ENCODE measurements at places on chromosomes 4 and X.

DNA sequence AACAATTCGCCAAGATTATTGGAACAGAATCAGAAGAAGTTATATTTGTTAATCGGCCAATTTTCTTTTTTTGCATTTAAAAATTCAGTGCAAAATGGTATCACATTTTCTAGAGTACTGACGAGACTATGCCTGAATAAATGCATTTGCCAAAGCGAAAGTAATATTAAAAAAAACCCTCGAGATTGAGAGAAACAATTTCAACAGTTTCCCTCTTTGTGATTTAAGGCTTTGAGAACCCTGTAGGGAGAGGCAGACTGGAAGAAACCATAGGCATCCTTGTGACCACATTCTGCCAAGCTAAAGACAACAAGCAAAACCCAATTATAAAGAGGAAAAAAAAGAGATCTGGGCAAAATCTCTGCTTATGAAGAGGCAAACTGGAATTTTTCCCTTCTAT lies 218.1 kb upstream of the GK2 start:
- H3K4me1 ChIP-seq, result no peaks in the 10 kb centered on the region
- H3K27me3 ChIP-seq, result no peaks in the 10 kb centered on the region
- no peak overlapping the region for H3K4me3 ChIP-seq
- no peaks in the 10 kb centered on the region for H3K36me3 ChIP-seq
- H3K27ac ChIP-seq, result no peak overlapping the region
- no peak for DNase-seq

DNA sequence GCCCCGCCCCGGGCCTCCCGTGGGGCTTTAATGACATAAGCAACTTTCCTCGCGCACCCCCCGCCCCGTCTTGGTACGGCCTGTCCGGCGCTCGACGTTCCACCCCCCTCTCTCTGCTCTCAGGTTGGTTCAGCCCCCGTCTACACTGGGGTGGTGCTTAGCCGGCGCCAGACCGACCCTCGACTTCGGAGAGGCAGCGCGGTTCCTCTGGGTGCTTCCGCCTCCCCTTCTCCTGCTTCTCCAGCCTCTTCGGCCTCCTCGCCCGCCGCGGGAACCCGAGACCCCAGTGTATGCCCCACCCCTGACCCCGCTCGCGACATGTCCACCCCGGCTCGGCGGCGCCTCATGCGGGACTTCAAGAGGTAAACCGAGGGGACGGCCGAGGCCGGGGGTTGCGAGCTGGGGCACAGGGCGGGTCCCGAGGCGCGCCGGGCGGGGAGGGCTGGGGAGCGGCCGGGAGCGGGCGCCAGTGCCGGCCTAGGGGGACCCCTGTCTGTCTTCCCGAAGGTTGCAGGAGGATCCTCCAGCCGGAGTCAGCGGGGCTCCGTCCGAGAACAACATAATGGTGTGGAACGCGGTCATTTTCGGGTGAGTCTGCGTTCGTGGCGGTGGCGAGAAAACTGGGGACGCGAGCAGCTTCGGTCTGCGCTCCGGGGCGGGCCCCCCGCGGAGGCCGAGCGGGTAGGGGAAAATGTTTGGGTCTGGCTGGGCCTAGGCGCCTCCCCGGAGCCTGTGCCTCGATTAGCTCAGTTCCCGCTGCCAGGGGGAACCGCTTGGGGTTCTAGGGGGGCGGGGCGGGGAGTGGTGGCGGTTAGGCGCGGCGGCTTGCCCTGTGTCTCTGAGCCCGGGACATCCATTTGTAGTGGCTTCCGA lies at the start of gene UBE2A:
TSS of gene UBE2A (plus strand) at position 170 of the 873 bp plus-strand sequence. CDS start at position 319, 149 bp downstream.
- peaks cover 16% of the 10 kb centered on the region for H3K4me1 ChIP-seq
- peak within 1 kb of the TSS; percentile 92 for H3K4me3 ChIP-seq
- H3K36me3 ChIP-seq, result peaks cover 12% of the 10 kb centered on the region
- no peaks in the 10 kb centered on the region for H3K27me3 ChIP-seq

DNA sequence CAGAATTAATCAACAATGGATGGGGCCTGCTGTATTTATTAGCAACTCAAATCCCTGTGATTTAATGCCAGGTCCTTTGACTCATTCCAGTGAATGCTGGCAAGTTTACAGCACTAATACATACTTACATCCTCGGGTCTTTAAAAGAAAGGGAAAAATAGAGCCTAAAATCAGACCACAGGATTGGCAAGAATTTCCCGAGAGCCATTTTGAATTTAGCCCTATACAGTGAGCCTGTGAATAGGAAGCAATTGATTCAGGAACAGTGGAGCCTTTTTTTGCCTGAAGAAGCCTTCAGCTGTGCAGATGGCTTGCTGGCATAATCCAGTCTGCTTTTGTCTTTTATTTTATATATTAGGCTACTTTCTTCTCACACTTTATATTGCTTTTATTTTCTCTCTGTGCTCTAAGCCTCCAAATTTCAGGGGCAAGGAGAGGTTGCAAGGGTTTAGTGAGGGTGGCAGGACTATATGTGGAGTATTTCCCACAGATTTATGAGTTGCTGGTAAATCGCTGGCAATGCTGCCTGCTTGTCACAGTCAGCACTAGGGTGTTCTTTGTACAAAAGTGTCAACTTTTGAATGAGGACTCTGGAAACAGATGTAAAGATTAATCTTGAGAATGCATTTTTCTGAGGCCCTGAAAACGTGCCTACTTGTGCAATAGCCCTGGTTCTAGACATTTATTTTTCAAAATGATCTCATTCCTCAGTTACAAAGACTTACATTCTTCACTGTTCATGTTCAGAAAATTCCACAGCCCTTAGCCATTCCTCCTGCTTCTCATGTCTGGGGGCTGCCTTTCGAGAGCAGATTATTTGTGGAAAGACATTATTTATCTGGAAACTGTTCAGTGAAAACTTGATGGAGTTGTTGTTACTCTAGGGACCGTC lies 303.5 kb downstream of the SPRY1 start:
- peaks cover 9% of the 10 kb centered on the region for H3K27me3 ChIP-seq
- H3K4me1 ChIP-seq, result no peaks in the 10 kb centered on the region
- no peak overlapping the region for H3K27ac ChIP-seq
- no peaks in the 10 kb centered on the region for H3K36me3 ChIP-seq
- DNase-seq, result no peak

DNA sequence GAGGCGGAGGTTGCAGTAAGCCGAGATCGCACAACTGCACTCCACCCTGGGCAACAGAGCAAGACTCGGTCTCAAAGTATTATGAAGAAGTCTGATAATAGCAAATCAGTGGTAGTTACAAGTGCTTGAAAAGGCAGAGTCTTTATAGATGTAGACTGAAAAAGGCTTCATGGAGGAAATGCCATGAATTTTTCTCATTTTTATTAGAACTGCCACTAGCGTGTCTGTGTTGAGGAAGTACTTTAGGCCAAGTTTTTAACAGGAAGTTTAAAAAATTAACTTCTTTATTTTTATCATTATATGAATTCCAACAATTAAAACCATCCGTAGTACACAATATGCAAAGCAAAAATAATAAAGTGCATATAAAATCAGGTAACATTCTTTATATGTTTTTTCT lies 32.8 kb upstream of the IL13RA1 start:
- no peak for DNase-seq
- no peak overlapping the region for H3K4me3 ChIP-seq
- H3K4me1 ChIP-seq, result no peaks in the 10 kb centered on the region
- H3K36me3 ChIP-seq, result peaks cover 24% of the 10 kb centered on the region

GRCh38 chr4:60911127-60911526 lies 289.0 kb upstream of the ADGRL3 start:
- H3K4me3 ChIP-seq, result no peak overlapping the region
- H3K4me1 ChIP-seq, result no peaks in the 10 kb centered on the region
- DNase-seq, result no peak
- H3K27ac ChIP-seq, result no peak overlapping the region
- H3K36me3 ChIP-seq, result no peaks in the 10 kb centered on the region
- H3K27me3 ChIP-seq, result no peaks in the 10 kb centered on the region

GRCh38 chr4:23413631-23414030 lies 476.2 kb downstream of the PPARGC1A start:
- H3K4me1 ChIP-seq, result no peaks in the 10 kb centered on the region
- no peak overlapping the region for H3K4me3 ChIP-seq
- no peaks in the 10 kb centered on the region for H3K27me3 ChIP-seq
- DNase-seq, result no peak

DNA sequence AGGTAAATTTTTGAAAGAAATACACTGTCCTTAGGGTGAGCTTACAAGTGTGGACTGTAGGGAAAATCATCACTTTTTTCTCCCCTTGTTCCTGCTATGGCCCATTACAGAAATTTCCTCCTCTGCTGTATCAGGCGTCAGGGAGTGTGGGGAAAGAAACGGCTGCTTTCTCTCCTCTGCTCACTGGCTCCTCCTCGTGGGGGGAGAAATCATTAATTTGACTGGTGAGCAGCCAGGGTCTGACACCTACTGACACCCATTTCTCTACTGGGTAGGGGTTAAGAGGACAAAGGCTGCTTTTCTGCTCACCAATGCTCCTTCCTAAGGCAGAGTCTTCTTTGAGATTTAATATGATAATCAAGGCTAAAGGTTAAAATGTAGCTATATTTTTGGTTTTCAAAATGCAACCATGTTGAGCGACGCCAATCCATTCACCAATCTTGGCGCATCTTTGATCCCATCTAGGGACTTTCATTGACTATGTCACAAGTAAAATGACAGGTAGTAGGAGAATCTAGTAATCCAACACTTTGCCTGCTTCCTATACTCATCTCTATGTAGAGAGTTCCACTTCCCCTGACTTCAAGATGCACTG lies 25.1 kb downstream of the SETD7 start:
- peaks cover 30% of the 10 kb centered on the region for H3K36me3 ChIP-seq
- H3K4me3 ChIP-seq, result no peak overlapping the region
- no peak overlapping the region for H3K27ac ChIP-seq

- no peak overlapping the region for H3K4me3 ChIP-seq
- no peaks in the 10 kb centered on the region for H3K4me1 ChIP-seq
- H3K27me3 ChIP-seq, result no peaks in the 10 kb centered on the region
- H3K36me3 ChIP-seq, result no peaks in the 10 kb centered on the region
- no peak for DNase-seq
Observed at GRCh38 chr4:52243367-52243766, 192.3 kb downstream of the SPATA18 start.

DNA sequence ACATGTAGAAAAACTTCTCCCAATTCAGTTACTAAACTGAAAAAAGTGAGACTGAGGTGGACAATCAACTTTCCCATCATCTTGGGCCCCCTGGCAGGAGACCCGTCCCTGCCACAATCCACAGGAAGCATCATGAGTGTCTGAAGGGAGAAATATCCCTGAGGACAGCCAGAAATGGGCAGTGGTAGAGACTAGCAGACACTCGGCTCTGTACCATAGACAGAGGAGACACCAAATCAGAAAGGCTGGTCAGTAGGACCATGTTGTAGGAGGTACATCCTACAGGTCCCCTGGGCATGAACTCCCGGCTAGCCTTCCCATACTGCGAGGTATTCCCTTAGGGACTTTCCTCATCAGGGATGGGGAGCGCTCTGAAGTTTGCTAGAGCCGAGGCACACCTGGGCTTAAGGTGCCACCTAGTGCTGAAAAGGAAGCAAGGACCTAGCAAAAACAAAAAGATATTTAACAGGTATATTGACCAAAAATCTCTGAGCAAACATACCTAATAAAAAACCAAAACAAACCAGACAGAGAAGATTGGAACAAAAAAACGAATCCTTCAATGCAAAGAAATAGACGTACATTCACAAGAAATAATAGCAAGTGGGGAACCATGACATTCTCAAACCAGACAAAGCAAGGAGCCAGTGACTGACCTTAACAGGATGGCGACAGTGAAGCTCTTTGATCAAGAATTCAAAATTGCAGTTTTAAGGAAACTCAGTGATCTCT lies 55.6 kb downstream of the HAUS3 start:
- no peaks in the 10 kb centered on the region for H3K27me3 ChIP-seq
- H3K36me3 ChIP-seq, result peaks cover 3% of the 10 kb centered on the region
- no peak overlapping the region for H3K4me3 ChIP-seq
- no peak overlapping the region for H3K27ac ChIP-seq

DNA sequence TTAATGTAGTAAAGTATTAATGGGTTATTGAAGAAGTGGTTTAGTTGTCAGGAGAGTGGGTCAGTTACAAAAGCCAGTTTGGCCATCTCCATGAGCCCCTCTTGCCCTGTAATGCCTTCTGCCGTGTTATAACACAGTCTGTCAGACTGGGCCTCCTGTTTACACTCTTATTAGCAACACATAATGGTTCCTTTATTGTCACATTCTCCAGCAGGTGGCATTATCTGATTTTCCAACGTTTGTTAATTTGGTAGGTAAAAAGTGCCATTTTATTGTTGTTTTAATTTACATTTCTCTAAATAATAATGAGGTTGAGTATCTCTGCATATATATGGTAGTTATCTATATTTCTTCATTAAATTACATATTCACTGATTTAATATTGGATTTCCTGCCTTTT lies 560.8 kb downstream of the FGF13 start:
- H3K4me3 ChIP-seq, result no peak overlapping the region
- no peak overlapping the region for H3K27ac ChIP-seq
- H3K27me3 ChIP-seq, result no peaks in the 10 kb centered on the region
- H3K4me1 ChIP-seq, result no peaks in the 10 kb centered on the region
- H3K36me3 ChIP-seq, result no peaks in the 10 kb centered on the region

- H3K4me3 ChIP-seq, result no peak overlapping the region
- H3K4me1 ChIP-seq, result no peaks in the 10 kb centered on the region
- no peaks in the 10 kb centered on the region for H3K36me3 ChIP-seq
- no peak overlapping the region for H3K27ac ChIP-seq
Observed at GRCh38 chr4:72016011-72016410, 15.8 kb upstream of the NPFFR2 start.

DNA sequence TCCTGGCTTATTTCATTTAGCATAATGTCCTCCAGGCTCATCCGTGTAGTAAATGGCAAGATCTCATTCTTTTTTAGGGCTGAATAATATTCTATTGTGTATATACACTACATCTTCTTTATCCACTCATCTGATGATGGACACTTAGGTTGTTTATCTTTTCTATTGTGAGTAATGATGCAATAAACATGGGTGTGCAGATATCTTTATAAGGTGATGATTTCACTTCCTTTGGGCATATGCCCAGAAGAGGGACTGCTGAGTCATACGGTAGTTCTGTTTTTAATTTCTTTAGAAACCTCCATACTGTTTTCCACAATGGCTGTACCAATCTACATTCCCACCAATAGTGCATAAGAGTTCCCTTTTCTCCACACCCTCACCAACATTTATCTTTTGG lies 317.6 kb upstream of the CNKSR2 start:
- H3K4me3 ChIP-seq, result no peak overlapping the region
- no peak for DNase-seq
- no peaks in the 10 kb centered on the region for H3K36me3 ChIP-seq
- H3K27me3 ChIP-seq, result no peaks in the 10 kb centered on the region
- H3K4me1 ChIP-seq, result no peaks in the 10 kb centered on the region

DNA sequence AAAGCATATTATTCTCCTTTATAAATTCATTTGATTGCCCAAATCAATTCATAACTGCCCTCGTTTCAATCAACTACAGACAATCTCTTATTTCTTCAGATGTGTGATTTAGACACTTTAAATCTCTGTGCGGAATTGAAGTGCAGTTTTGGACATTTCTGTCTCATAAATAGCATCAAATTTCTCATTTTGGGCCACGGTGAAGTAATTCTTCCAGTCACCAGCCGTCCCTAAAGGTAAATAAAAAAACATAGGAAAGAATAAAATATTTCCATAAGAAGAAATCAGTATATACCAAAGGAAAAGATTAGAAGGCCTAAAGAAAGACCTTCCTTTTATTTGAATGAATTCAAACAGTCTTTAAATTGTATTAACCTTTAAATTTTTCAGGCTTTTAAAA lies 33.4 kb downstream of the SULT1B1 start:
- H3K4me3 ChIP-seq, result no peak overlapping the region
- no peak overlapping the region for H3K27ac ChIP-seq
- no peaks in the 10 kb centered on the region for H3K36me3 ChIP-seq
- DNase-seq, result no peak

All from effector memory CD8-positive, alpha-beta T cell (primary cell).